ENCODE measurements at places on chromosomes 12 and 14. TPM values are rescaled to one million over a fixed set of nuclear protein-coding genes. Genes with fewer than 3 reads are reported as not detected.

CACNA1C gene
- total RNA-seq, result 0.50 TPM

HCAR3 gene
- total RNA-seq, result not detected

CLEC4E gene
- not detected for total RNA-seq

SLC24A4 gene
- not detected for total RNA-seq

CEBPE gene
- not detected for total RNA-seq

TAC3 gene
- not detected for total RNA-seq

IFT43 gene
- total RNA-seq, result 37.0 TPM

NGB gene
- not detected for total RNA-seq

KRT6C gene
- total RNA-seq, result not detected

MFAP5 gene
- total RNA-seq, result not detected

IL26 gene
- not detected for total RNA-seq

IFI27 gene
- total RNA-seq, result not detected

SLC16A7 gene
- 23.4 TPM for total RNA-seq

C1R gene
- 5.3 TPM for total RNA-seq

OR6C2 gene
- not detected for total RNA-seq

GPR68 gene
- total RNA-seq, result not detected

P2RX2 gene
- not detected for total RNA-seq

SLC5A8 gene
- not detected for total RNA-seq

CNTN1 gene
- total RNA-seq, result 0.34 TPM
